ENCODE measurements at places on chromosomes 3 and 15.

- no peak for DNase-seq
Measured at GRCh38 chr3:135490219-135490915, 475.2 kb upstream of the PPP2R3A start.

GRCh38 chr3:56054844-56055243 is 413.4 kb downstream of the ERC2 start:
- no peak for DNase-seq

DNA sequence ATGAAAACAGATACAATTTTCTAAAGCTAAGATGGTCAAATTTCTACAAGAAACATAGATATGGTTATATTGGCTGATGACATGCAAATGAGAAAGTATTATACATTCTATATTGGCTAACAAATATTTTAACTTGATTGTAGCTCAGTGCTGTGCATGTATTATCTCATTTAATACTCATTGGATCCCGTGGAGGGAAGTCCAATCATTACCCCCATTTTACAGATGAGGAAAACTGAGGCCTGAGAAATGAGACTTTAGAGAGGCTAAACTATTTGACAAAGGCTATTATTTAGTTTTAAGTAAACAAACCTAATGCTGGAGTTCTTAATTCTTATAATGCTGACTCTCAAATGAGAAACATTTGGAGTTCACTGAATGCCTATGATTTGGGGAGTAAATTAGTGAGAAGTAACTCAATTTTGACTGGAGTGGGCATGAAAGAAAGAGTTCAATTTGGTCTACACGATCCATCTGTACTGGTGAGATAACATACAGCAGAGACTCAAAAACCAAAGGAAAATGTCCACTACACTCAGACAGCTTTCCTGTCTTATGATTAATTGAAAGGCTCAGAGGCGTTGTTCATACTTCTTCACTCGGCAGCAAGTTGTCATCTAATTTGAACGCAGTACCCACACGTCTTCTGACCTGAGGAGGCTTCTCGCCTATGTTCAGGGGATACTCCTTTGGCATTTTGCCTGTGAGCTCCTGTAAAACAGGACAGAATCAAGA is 72.2 kb upstream of the LMOD3 start:
- DNase-seq = no peak

GRCh38 chr15:58293622-58294550 is 137.9 kb upstream of the LIPC start:
- DNase-seq = no peak

DNA sequence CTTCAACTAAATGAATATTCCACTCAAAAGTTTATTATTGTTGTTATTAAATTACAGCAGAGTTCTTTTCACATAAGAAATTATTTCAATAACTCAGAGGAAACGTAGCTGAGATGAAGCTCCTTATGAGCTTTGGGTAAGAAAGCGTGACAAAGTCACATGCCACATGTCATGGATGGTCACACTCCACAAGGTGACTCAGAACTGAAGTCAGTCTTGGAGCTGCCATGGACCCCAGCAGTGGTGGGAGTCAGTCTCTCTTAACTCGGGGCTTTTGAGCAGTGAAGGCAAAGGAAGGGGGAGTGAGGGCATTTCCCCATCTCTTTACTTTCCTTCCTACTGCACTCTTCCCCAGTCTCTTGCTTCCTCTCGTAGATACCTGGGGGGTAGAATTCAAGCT is 87.5 kb upstream of the FAM3D start:
- DNase-seq = no peak

- peak; percentile 28 for DNase-seq
Measured at GRCh38 chr3:27637346-27637995, 84.7 kb downstream of the EOMES start.

DNA sequence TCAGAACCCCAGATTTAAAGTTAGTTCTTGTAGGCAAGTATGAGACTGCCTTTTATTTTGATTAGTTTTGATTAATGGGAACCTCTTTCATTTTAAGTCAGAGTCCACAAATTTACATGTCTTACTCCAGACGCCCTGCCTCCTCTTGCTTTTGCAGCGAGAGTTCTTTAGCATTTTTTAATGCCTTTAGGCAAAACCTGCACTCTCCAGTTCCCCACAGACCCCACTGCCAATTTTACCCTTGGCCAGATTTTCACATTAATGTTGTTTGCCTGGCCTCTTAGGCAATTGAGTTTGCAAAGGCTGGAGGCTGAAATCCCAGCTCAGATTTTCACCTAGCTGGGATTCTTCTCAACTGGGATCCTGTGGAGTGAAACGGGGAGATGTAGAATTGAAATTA is 85.8 kb downstream of the GAP43 start:
- DNase-seq = no peak
